Sciatic nerve (tissue), 2 donors: ENCODE measurements at places on chromosomes 13 and 19. TPM values are rescaled to one million over a fixed set of nuclear protein-coding genes. Genes with fewer than 3 reads are reported as not detected.
A peak's percentile ranks its signal among the peaks of the same experiment; 100 is the strongest.

DNA sequence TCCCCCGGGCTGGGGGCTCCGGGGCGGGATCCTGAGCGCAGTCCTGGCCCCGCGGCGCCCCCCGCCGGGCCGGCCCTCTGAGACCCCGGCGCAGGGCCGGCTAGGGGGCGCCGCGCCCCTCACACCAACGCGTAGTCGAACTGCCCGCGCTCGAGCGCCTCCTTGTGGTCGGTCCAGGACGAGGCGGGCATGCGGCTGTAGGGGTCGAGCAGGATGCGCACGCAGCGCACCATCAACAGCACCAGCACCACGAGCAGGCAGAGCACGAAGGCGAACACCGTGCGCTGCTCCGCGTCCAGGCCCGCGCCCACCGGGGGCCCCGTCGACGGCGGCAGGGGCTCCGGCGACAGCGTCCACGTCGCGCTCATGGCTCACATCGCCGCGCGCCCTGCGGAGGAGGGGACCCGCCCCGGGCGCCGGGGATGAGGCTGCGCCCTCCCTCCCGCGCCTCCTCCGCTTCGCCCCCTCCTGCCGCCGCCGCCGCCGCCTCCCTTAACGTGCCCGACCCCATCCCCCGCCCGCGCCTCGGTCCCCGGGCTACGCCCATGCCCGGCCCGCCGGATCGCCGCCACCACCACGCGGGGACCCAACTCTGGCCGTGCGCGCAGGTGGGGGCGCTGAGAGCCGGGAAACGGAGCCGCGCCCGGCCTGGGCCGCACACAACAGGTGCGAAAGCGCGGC lies 624 bp downstream of the CTXN1 start:
- peak; percentile 80 for DNase-seq

- DNase-seq = peak; percentile 77
Measured at GRCh38 chr19:49421039-49421877, 2.0 kb downstream of the PTH2 start.

- DNase-seq = no peak
Measured at GRCh38 chr19:44818466-44819031, 9.6 kb downstream of the BCAM start.

TEX101 gene
- not detected for total RNA-seq

GRCh38 chr19:40921005-40921897 lies 39.2 kb upstream of the CYP2A7 start:
- no peak for DNase-seq

YJEFN3 gene
- total RNA-seq = 4.9 TPM

GRCh38 chr19:38907670-38908069 lies 4.3 kb downstream of the CCER2 start:
- no peak for DNase-seq

- DNase-seq = no peak
Measured at GRCh38 chr19:58274771-58275201, 4.0 kb upstream of the ZNF8 start.

DNA sequence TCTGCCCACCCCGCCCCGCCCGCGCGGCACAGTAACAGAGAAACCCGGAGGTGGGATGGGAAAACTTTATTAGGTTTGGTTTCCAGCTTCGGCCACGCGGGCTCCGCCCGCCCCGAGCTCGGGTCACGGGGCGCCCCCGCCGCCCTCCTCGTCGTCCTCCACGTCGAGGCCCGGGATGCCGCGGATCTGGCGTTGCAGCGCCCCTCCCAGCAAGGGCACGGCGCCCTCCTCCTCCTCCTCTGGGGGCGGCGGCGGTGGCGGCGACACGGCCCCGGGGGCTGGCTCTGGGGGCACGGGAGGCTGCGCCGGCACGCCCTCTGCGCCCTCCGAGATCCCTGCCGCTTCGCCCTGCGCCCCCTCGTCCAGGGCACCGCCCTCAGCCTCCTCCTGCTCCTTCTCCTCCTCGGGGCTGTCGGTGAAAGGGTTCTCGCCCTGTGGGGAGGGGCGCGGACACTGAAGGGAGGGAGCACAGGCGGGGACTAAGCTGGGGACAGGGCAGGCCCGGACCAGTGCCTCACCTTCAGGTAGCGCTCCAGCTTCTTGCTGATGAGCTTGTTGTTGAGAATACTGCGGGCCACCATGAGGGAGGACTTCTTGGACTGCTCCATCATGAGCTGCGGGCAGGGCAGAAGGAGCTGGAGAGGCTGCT lies 536 bp upstream of the AKAP8 start:
- DNase-seq = no peak

SHD gene
- not detected for total RNA-seq

GRCh38 chr13:46679369-46680120 lies 117.4 kb downstream of the ESD start:
- no peak for DNase-seq

GRCh38 chr19:7618771-7619510 lies 10.4 kb downstream of the XAB2 start:
- DNase-seq = no peak

DNA sequence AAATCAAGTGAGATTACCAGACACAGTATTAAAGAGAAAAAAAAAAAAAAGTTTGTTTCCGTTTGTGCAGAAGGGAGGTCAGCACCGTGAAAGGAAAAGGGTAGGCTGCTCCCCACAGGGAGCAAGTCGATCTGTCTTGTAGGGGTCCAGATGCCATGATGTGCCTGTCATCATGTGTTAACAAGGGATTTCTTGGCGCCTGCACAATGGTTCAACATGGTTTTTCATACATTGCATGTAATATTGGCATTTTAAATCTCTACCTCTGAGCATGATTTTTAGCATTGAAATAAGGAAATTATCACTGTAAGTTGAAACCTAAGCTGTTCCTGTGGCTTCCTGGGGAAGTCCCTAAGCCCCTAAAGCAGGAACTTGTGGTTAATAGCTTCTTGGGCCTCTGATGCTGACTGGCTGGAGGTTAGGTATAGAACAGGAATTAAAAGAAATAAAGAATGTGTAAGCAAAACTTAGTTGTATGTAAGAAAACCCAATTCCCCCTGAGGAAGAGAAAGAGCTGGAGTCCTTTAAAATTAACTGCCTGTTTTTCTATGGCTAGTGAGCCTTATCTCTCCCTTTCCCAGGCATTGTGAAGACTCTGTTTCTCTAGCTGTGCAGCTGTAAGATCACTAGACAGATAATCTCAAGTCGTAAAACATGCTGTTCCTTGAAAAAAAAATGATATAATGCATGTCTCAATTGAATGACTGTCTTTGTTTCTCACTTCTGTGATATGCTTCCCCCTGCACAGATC lies 7.4 kb upstream of the FCGBP start:
- DNase-seq = no peak

LRRC8E gene
- 0.09 TPM for total RNA-seq

GRCh38 chr13:70162141-70162540 lies 53.9 kb upstream of the KLHL1 start:
- DNase-seq = no peak

CYP2B6 gene
- total RNA-seq = not detected

MYO16 gene
- total RNA-seq = 0.27 TPM

C19orf81 gene
- total RNA-seq = not detected

- no peak for DNase-seq
Measured at GRCh38 chr13:53885997-53886396, 857.4 kb downstream of the OLFM4 start.

KLK4 gene
- total RNA-seq = 1.1 TPM

IZUMO2 gene
- not detected for total RNA-seq

ZNF587B gene
- total RNA-seq = 13.2 TPM

GRCh38 chr13:79534596-79534995 lies 53.6 kb downstream of the NDFIP2 start:
- DNase-seq = no peak

CBY2 gene
- not detected for total RNA-seq

VSIG10L gene
- 1.8 TPM for total RNA-seq

DNA sequence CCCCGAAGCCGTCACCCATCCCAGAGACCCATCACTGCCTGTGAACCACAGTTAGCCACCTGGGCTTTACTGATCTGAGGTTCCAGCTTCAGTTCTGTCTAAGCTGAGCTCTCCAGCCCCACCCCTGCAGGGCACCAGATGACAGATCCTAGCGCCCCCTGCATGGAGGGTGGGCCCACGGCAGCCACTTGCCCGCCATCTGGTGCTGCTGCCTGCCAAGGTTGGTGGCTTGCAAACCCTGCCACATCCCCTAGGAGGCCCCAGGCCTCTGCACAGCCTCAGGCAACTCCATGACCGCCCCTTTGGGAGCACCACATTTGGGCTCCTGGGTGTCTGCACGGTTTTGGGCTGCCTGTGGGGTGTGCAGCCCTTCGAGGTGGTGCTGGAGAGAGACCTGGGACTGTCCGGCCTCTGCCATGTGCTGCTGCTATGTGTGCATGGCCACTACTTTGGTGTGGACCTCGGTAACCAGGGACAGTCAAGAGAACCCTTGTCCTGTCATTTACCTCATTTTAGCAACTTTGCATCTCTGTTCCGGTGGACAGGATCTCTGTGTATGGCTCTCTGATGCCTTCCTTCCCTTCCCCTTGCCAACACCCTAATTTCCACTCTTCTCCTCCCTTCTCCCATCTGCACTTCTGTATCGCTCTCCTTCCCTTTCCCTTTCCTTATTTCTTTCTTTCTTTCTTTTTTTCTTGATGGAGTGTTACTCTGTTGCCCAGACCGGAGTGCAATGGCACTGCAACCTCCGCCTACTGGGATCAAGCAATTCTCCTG lies 17.4 kb upstream of the SDHAF1 start:
- no peak for DNase-seq

ZNF471 gene
- total RNA-seq = 22.2 TPM

DNA sequence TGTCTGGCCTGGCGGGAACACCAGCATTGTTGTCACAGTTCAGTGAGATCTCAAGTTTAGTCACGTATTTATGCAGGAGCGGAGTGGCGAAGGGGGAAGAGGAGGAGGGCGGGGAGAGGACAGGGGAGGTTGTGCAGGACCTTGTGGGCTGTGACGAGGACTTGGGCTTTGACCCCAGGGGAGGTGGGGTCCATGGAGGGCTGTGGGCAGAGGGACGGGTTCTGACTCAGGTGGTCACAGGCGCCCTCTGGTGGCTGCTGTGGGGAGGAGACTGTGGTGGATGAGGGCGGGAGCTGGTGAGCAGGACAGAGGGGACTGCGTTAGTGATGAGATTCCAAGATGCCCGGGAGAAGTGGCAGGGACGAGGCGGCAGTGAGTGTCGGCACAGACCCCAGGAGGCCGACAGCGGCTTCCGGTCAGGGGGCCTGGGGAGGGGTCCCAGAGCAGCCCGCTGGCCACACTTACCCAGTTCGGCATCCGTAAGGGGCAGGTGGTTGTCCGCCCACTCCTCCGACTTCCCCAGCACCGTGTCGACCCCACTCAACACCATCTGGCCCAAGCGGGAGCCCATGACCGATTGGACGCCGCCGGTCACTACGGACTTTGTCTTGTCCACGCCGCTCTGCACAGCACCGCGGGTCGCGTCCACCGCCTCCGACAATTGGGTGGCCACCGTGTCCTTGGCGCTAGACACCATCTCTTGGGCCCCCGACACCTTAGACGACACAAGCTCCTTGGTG lies 15.7 kb downstream of the PLIN3 start:
- peak; percentile 84 for DNase-seq

DNA sequence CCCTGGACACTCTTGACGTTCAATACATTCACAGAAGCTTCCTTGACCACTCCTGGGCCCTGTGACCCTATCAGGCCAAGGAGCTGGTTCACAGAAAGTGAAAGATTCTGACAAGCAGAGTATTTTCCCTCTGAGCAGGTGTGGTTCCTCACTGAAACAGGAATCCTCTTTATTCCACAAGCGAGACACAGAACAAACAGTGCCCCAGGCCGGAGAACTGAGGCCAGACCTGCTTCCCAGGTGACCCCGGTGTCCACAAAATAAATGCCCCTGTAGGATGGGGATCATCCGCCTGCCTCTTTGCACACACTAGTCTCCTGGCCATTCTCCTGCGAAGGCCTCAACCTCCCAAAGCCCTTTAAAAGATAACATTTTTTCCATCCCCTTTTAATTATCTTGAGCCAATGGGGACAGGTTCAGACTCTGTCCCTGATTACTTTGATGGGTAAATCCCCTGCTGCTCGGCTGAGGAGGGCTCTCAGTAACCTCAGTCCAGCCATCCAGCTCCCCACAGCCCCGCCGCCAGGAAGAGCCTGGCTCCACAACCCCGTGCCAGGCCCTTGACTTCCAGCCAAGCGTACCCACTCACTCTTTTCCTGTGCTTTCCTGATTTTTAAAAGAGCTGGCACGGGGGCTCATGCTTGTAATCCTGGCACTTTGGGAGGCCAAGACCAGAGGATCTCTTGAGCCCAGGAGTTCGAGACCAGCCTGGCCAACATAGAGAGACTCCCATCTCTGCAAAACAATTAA lies 129.1 kb downstream of the FOXO1 start:
- no peak for DNase-seq

DNA sequence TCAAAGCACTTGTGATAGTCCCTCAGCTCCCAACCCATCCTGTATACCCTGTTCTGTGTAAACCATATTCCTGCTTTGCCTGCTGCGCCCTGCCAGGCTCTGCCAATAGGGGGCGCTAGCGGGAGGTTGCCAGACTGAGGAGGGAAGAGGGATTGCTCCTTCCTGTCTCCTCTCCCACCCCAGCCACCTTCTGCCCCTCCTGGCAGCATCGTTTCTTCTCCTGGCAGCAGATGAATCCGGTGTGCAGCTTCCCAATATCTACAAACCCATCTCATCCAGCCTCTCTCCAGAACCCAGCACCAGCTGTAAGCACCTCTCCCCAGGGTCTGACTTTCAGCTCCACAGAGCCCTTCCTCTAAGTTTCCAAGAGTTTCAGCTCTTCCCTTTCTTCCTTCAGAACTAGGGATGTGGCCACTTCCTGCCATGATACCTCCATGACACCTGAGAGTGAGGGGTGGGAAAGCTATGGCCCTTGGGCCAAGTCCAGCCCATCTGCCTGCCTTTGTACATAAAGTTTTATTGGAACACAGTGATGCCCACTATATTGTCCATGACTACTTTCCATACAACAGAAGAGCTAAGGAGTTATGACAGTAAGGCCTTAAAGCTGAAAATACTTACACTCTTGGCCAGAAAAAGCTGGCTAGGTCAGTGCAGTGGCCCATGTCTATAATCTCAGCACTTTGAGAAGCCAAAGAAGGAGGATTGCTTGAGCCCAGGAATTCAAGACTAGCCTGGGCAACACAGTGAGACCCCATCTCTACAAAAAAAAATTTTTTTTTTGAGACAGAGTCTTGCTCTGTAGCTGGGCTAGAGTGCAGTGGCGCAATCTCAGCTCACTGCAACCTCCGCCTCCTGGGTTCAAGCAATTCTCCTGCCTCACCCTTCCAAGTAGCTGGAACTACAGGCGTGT lies 34.5 kb upstream of the ATP1A3 start:
- DNase-seq = no peak

GRCh38 chr13:33263976-33264619 lies 21.5 kb downstream of the STARD13 start:
- DNase-seq = no peak

PPM1N gene
- total RNA-seq = 1.8 TPM

DNA sequence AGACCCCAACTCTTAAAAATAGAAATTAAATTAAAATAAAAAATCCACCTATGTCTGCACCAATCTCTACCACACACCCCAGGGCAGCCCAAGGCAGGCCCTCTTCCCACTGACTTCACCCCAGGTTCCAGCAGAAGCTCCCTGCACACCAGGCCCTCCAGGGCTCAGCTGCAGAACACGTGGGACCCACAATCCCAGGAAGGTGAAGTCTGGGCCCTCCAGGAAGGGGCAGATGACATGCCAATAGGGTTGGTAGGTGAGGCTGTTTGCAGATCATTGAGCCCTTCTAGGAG lies 19.2 kb upstream of the VSTM2B start:
- DNase-seq = no peak

RNF17 gene
- total RNA-seq = not detected
